ENCODE measurements at places on chromosomes 5 and 9. TPM values are rescaled to one million over a fixed set of nuclear protein-coding genes. Genes with fewer than 3 reads are reported as not detected.

The NR5A1 gene
- total RNA-seq = not detected

The PITX1 gene
- not detected for total RNA-seq

- DNase-seq = peak; percentile 48
Measured at GRCh38 chr5:126449751-126450271, 26.6 kb downstream of the GRAMD2B start.

- DNase-seq = peak; percentile 83
Measured at GRCh38 chr9:95025213-95026147, 292.0 kb downstream of the FANCC start.

The DIRAS2 gene
- 2.8 TPM for total RNA-seq

- no peak for DNase-seq
Measured at GRCh38 chr5:151040211-151040747, 19.9 kb downstream of the GPX3 start.

DNA sequence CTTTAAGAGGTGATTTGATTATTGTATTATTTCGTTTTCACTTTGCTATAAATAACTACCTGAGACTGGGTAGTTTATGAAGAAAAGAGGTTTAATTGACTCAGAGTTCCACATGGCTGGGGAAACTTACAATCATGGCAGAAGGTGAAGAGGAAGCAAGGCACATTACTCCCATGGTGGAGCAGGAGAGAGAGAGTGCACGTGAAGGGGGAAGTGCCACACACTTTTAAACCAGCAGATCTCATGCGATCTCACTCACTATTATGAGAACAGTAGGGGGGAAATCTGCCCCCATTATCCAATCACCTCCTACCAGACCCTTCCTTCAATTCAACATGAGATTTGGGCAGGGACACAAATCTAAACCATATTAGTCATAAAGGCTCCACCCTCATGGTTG is 36.1 kb upstream of the NDFIP1 start:
- DNase-seq = no peak

DNA sequence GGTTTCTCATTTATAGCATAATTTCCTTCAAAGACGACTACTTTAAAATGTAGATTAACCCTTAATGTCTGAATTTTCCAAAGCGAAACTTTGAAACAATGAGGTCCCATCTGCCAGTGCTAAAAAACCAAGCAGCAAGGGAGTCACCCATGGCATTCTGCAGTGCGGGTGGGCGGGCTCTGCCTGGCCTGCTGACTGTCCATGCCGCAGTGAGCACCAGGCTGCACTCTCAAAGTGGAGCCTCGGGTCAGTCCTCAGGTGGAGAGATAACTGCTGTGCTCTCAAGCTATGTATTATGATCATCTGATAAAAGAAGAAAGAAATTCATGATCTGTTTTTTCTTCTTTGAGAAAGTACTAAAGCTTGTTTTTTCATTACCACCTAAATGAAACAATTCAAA is 581.6 kb downstream of the CETN3 start:
- no peak for DNase-seq

GRCh38 chr9:9625248-9625647 is 987.6 kb downstream of the PTPRD start:
- DNase-seq = no peak

DNA sequence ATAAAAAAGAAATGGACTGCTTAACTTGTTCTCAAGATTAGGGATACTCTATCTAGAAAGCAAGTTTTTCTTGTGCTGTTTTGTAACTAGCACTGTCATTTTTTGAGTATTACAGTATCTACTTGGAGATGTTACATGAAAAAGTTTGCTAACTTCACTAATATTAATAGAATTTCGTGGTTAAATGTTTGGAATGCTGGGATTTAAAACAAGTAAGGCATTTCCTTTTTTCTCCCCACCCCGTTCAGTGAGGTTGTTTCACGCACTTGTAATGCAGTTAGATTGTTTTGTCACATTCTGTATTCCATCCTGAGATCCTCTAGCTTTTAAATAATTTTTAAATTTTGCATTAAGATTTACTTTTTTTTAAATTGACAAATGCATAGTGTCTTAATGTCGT is 20.0 kb upstream of the TEK start:
- no peak for DNase-seq

GRCh38 chr5:113170707-113171106 is 194.1 kb downstream of the DCP2 start:
- DNase-seq = no peak

GRCh38 chr9:14882090-14882489 is 28.1 kb downstream of the FREM1 start:
- no peak for DNase-seq

The HOMER1 gene
- 9.6 TPM for total RNA-seq

GRCh38 chr9:33236571-33236970 is 3.4 kb upstream of the SPINK4 start:
- DNase-seq = no peak

DNA sequence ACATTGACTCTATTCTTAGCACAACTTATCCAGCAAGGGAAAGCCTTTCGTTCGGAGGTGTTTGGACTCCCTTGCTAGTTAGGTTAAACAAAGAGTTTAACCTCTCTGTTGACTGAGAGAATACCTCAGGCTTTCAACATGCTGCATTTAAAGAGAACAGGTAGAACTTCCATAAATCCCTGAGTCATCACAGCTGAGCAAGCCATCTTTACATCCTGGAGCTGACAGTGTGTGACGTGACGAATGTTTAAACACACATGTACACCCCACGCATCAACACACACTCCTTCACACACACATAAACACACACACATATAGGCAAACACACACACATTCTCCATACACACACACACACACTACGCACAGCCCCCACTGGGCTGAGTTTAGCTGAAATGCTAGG is 152.8 kb downstream of the ADAMTS12 start:
- no peak for DNase-seq

The NHP2 gene
- 454 TPM for total RNA-seq

- peak; percentile 99 for DNase-seq
Measured at GRCh38 chr9:114677418-114677817, 4.6 kb downstream of the TEX48 start.

The CHSY3 gene
- total RNA-seq = 1.7 TPM

DNA sequence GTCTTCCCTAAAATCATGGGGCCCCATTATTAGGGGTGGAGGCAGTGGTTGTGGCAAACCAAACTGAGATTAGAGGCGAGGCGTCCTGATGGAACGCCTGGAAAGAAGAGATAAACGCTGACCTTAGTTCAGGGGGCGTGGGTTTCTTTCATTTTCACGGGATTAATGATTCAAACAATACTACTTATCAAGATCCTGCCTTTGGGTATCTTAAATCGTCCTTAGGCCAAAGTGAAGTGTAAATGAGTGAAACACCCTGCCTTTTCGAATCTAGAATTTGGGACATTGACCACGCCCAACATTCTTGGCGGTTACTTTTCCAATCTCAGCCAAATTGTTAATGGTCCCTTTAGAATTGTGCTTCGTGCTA is 1.0 kb upstream of the UBTD2 start:
- no peak for DNase-seq

DNA sequence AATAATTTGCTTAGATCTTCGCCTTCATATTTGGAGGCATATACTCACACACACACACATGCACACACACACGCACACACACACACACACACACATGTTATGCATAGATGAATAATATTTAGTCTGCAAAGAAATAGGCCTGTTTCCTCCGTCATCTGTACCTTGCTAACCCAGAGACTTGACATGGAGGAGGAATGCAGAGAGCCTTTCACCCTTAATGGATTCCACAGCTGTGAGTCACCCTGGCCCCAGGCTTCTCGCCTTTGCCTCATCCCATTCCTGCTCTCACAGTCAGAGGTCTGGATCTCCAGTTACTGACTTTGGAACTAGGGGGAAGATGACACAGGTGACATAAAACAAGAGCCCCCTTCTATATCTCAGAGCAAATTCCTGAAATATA is 29.7 kb downstream of the ZNF462 start:
- DNase-seq = peak; percentile 90

The SHOC1 gene
- total RNA-seq = not detected

DNA sequence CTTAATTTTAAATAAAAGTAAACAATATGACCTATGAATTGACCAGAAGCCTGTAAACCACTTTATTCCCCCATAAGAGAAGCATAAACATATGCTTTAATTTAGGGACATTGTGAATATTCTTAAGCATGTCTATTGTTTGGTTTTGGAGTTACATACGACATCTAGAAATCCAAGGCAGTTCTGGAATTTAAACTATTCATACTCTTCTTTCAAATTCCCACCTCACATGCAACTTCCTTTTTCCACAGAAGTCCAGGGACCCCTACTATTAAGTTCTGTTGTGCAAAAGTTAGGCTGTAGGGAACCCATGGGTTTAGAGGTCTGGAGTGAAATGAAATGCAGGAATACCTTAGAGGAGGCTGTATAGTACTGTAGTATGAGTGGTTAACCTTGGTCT is 2.1 kb downstream of the RIC1 start:
- DNase-seq = no peak

DNA sequence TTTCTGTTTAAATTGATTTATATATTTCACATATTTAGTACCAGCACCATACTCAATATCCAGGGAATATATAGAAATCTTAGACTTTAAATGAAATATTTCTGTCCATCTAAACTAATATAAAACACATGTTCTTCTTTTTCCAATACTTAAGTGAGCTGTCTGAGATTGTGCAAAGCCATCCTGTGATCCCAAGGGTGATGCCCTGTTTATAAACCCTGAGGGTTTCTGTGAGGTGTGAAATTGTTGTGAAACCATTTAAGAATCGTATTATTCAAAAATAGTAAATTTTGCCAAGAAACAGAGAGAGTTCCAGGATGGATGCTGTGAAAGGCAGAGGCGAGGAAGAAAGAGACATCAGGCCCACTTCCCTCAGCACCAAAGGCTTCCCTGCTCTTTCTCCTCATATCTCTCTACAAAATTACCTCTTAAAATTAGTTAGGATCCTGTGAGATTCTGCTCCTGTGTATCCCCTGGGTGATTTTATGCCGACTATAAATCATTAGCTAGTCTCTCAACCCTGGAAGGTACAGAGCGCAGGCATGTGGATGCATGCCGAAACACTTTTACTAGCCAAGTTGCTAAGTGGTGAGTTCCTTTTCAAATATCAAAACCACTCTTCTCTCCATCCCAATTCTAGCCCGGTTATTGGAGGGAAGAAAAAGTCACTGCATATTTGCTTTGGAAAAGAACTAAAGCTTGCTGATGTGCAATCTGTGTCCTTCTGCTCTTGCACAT is 183.0 kb downstream of the GLIS3 start:
- no peak for DNase-seq

The MTX3 gene
- total RNA-seq = 16.8 TPM

- DNase-seq = no peak
Measured at GRCh38 chr9:87667164-87667738, 58.7 kb upstream of the CTSL start.

DNA sequence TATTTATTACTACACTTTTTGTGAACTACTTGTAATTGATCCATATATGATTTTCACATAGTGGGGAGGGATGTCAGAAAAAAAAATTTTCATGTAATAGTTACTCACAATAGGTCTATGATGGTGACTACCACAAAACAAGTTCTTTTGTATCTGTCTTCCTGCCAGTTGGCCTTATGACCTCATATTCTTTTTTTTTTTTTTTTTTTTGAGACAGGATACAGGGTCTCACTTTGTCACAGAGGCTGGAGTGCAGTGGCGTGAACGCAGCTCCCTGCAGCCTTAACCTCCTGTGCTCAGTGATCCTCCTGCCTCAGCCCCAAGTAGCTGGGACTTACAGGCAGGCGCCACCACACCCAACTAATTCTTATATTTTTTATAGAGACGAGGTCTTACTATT is 10.9 kb downstream of the SEC24A start:
- DNase-seq = no peak
